ENCODE measurements at places on chromosomes 4 and X.

GRCh38 chrX:107272431-107272921 lies 66.1 kb downstream of the DNAAF6 start:
- DNase-seq: no peak

- no peak for DNase-seq
Measured at GRCh38 chrX:132665676-132666075, 176.8 kb upstream of the MBNL3 start.

DNA sequence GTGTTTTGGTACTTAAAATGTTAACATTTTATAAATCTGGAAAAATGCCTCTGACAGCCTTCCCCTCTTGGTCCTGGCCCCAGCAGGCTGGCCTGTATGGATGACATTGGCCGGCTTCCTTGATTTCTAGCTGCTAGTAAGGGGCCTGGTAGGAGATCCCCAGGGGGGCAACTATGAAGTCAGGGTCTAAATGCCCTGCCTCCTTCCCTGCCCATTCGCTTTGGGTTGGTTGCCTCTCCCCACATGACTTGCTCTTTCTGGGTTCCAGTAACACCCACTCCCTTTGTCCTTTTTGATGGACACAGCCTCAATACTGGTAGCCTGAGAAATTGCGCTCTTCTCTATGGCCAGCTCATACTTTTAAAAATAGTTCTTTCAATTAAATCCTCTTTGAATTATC lies 78.0 kb upstream of the MAD2L1 start:
- no peak for DNase-seq

DNA sequence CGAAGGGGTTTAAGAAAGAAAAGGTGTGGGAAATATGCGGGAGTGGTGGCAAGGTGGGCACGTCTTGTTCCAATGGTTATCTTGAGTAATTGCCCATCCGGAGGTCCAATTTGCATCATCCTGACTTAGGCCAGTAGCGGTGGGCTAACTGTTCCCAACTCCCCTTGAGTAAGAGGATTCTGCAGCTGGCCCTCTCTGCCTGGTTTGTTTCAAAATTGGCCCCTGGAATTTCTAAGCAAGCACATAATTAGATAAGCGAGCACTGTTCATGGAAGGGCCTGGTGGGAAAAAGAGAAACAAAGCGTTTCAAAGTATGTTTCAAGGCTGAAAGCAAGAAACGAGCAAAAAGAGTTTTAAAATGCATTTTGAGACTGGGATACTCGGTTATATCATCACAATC lies 198.2 kb downstream of the CEP135 start:
- peak; percentile 26 for DNase-seq

- no peak for DNase-seq
Measured at GRCh38 chr4:104022831-104023230, 303.0 kb upstream of the TACR3 start.

DNA sequence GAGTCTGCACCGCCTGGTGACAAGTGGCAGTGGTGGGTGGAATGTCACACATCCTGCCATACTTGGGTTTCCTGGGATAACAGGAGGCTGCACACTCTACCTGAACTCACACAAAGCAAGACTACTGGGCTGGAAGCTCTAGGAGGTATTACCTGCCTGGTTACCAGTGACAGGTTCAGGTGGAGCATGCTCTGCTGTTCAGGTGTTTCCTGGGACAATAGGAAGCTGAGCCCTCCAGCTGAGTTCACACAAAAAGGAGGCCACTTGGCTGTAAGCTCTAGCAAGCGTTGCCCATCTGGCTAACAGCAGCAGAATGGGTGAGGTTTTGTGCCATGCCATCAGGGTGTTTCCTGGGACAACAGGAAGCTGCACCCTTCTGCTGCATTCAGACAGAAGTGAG lies 17.4 kb upstream of the UGT2B7 start:
- DNase-seq: no peak

GRCh38 chrX:46961097-46961496 lies 48.9 kb downstream of the JADE3 start:
- no peak for DNase-seq

- DNase-seq: peak; percentile 37
Measured at GRCh38 chr4:136818811-136819330, 713.4 kb downstream of the PCDH18 start.

GRCh38 chr4:131159261-131159660 lies 1989.8 kb upstream of the PCDH10 start:
- no peak for DNase-seq

DNA sequence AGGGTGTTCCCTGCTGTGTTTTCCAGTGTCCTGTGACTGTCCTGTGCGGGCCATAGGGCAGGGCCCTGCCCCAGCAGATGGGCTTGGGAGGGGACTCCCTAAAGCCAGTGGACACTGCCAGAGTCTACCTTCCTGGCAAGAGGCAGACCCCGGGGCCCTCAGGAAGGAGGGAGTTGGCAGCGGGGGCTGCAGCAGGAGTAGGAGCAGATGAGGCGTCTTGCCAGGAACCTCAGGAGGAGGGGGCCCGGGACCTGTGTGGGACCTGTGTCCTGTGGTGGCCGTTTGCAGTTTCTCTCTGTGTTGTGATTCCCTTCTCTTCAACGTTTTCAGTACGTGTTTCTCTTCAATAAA lies 3.8 kb downstream of the PNMA3 start:
- DNase-seq: no peak

- no peak for DNase-seq
Measured at GRCh38 chr4:15340902-15341732, 86.7 kb upstream of the C1QTNF7 start.

GRCh38 chr4:37476691-37477090 lies 209.5 kb downstream of the RELL1 start:
- DNase-seq: no peak

- peak; percentile 41 for DNase-seq
Measured at GRCh38 chr4:39823191-39823590, 125.3 kb downstream of the UBE2K start.

DNA sequence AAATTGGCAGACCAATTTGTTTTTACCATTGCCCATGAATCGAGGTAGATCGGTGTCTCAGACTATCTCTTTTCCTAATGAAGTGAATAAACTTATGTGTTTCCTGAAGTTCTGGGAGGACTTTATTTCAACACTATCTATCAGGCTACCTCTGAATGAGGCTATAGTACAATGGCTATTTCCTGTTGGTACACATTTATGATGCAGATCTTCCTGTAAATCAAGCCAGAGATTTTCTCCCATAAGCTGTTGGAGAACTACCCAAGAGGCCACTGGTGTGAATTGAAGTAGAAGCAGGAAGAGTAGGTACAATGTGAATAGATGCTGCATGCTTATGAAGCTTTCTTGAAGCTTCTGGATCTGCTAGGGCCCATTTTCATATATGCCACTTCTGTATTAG lies 16.0 kb downstream of the TXK start:
- DNase-seq: no peak

DNA sequence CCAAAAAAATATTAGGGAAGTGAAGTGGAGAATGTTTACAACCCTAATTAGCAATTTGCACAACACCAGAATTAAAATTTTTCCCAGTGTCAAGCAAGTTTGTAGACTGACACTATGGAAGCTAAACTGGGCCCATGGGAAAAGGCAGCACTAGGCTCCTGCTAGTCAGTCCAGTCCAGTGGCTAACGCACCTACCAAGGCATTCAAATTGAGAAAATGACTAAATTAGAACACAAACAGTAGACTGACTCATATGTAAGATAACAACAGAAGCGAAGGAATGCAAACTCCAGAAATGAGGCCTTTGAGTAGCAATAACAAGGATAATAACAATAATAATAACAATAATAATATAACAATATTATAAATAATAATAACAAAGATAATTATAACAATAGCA lies 90.7 kb downstream of the GRIA3 start:
- no peak for DNase-seq

GRCh38 chr4:67160394-67160793 lies 384.9 kb downstream of the CENPC start:
- DNase-seq: peak; percentile 6

- no peak for DNase-seq
Measured at GRCh38 chr4:10129196-10130177, 12.9 kb upstream of the WDR1 start.

Measured in amniotic epithelial cell (primary cell).